Regular cardiac myocyte (primary cell): ENCODE measurements at places on chromosomes 13 and 19. TPM values are rescaled to one million over a fixed set of nuclear protein-coding genes. Genes with fewer than 3 reads are reported as not detected.

CGB3 gene
- total RNA-seq: not detected in 2 replicates

ZNF816 gene
- 10.2 and 16.1 TPM in 2 replicates for total RNA-seq

ZBTB7A gene
- 15.8 and 19.7 TPM in 2 replicates for total RNA-seq

PSG2 gene
- total RNA-seq: 0.19 and 0.56 TPM in 2 replicates

UBL3 gene
- 12.7 and 13.6 TPM in 2 replicates for total RNA-seq

SRRM5 gene
- not detected in 2 replicates for total RNA-seq

ATP7B gene
- total RNA-seq: 3.1 and 4.8 TPM in 2 replicates
